Smooth muscle cell of trachea (primary cell): ENCODE measurements at places on chromosomes 13 and 19. TPM values are rescaled to one million over a fixed set of nuclear protein-coding genes. Genes with fewer than 3 reads are reported as not detected.

The RDH8 gene
- total RNA-seq: not detected in 2 replicates

The CRLF1 gene
- total RNA-seq: 9.5 and 28.8 TPM in 2 replicates

The TSSK6 gene
- 2.3 and 4.5 TPM in 2 replicates for total RNA-seq

The ZIC5 gene
- not detected in 2 replicates for total RNA-seq

The PTGIR gene
- total RNA-seq: 2.9 and 6.8 TPM in 2 replicates

The UBL5 gene
- total RNA-seq: 126 and 308 TPM in 2 replicates

The MAST1 gene
- 0.15 and 3.3 TPM in 2 replicates for total RNA-seq

The CERS1 gene
- 0.29 and 2.5 TPM in 2 replicates for total RNA-seq

The SIGLEC12 gene
- total RNA-seq: not detected in 2 replicates

The CBARP gene
- total RNA-seq: 1.6 and 5.3 TPM in 2 replicates

The FLT3 gene
- not detected in 2 replicates for total RNA-seq

The MEX3D gene
- total RNA-seq: 30.5 and 80.6 TPM in 2 replicates

The PSG3 gene
- total RNA-seq: not detected in 2 replicates

The IGFL1 gene
- not detected in 2 replicates for total RNA-seq

The THSD1 gene
- 6.0 and 8.3 TPM in 2 replicates for total RNA-seq

The CRX gene
- total RNA-seq: not detected in 2 replicates

The C13orf42 gene
- total RNA-seq: not detected in 2 replicates

The SYCN gene
- total RNA-seq: not detected in 2 replicates

The KRTDAP gene
- total RNA-seq: not detected in 2 replicates

The RNF17 gene
- 0.17 TPM in 1 of 2 replicates, not detected in the other for total RNA-seq

The ZC3H4 gene
- total RNA-seq: 15.9 and 18.9 TPM in 2 replicates

The UBE2L5 gene
- total RNA-seq: 0.17 TPM in 1 of 2 replicates, not detected in the other

The MYPOP gene
- total RNA-seq: 2.5 and 2.8 TPM in 2 replicates

The FOXA3 gene
- total RNA-seq: not detected in 2 replicates
